ENCODE measurements at places on chromosomes 2 and 18.

GRCh38 chr2:11123001-11123809 is 32.1 kb upstream of the SLC66A3 start:
- no peak for DNase-seq

- DNase-seq, result no peak
Measured at GRCh38 chr18:63259567-63260379, 59.8 kb downstream of the BCL2 start.

DNA sequence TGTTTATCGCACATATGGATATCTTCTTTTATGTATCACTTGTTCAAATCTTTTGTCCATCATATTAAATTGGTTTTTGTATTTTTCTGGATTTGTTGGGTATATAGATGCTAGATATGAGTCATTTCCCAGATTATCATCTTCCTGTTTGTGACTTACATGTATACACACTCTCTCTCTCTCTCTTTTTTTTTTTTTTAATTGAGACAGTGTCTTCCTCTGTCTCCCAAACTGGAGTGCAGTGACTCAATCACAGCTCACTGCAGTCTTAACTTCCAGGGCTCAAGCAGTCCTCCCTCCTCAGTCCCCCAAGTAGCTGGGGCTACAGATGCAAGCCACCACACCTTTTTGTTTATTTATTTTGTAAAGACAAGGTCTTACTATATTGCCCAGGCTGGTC is 43.8 kb downstream of the XIRP2 start:
- no peak for DNase-seq

DNA sequence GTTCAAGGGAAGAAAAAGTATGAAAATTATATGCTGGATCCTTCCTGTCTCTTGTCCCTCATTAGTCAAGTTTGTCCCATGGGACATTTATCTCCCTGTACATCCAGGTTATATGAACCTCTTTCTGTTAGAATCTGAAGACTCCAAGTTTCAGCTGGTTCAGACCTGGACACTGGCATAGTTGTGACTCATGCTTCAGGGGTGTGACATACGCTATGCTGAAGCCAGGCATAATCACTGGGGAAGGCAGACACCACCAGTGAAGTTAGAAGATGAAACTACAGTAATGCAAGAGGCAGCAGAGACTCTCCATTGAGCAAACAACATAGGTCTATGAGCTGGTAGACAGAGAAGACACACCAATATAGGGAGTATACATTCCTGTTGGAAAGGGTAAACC is 269.7 kb upstream of the SLC8A1 start:
- no peak for DNase-seq

GRCh38 chr2:223909001-223909741 is 36.0 kb downstream of the WDFY1 start:
- DNase-seq, result no peak

GRCh38 chr18:75064513-75064905 is 144.4 kb downstream of the PTGR3 start:
- no peak for DNase-seq

GRCh38 chr2:233468047-233468740 is 98.4 kb downstream of the USP40 start:
- no peak for DNase-seq

GRCh38 chr2:33145459-33145858 is 198.7 kb downstream of the LTBP1 start:
- DNase-seq, result no peak

DNA sequence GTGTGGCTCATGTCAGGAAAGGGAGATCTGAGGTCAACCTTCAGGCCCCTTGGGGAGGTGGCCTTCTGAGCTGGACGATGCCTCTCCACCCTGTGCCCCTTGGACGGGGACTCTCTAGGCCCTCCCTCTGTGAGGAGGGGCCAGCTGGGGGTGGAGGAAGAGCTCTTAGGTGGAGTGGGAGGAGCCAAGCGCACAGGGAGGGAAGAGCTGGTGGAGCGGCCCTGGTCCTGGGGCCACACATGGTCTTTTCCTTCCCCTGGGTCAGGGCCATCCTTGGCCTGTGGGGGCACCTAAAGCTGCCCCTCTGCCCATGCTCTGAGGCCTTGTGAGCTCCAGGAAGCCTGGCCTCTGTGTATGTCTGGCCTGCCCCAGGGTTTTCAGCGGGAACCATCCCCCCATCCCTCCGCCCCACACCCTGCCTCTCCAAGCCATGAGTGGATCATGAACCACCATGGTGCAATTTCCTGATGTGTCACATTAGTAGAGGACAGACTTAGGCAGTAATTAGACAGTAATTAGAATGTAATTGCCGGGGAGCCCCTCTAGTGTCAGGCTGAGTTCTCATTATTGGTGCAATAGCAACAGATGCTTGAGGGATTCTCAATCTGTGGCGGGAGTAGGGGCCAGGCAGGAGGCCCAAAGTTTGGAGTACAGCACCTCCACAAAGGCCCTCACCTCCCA is 63.0 kb downstream of the GLI2 start:
- DNase-seq, result no peak

DNA sequence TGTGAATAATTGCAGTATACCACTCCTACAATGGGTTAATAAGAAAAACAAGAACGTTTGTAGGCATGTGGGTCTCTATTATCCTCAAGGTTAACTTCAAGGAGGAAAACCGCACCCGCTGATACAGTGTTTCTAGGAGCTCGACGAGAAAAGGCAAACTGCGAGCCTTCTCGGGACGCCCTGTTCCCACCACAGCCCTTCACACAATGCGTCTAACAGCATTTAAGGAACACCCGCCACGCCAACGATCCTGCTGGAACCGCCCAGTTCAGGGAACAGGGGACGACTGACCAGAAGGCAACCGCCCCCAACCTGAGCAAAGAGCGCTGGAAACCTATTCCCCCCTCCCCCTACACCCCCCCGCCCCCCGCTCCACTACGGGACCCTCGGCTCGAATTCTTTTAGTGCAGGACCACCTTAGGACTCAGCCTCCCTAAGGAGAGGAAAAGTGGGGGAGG is 710 bp upstream of the TMSB10 start:
- peak; percentile 46 for DNase-seq

DNA sequence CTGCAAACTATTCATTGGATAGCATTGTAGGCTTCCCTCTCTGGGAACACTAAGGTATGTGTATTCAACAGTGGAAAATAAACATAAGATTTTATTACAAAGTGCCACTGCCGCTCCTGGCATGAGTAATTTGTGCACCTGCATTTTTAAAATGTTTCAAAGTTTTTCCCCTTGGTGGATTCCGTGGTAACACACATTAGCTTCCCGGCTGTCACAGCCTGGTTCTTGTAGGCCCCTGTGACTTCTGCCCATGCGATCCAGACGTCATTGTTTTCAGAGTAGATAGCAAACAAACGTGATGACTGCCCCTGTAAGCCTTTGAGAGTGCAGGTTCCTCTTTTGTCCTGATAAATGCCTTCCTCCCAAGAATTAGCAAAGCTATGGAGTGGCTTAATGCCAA is 421.0 kb downstream of the ZNF521 start:
- no peak for DNase-seq

DNA sequence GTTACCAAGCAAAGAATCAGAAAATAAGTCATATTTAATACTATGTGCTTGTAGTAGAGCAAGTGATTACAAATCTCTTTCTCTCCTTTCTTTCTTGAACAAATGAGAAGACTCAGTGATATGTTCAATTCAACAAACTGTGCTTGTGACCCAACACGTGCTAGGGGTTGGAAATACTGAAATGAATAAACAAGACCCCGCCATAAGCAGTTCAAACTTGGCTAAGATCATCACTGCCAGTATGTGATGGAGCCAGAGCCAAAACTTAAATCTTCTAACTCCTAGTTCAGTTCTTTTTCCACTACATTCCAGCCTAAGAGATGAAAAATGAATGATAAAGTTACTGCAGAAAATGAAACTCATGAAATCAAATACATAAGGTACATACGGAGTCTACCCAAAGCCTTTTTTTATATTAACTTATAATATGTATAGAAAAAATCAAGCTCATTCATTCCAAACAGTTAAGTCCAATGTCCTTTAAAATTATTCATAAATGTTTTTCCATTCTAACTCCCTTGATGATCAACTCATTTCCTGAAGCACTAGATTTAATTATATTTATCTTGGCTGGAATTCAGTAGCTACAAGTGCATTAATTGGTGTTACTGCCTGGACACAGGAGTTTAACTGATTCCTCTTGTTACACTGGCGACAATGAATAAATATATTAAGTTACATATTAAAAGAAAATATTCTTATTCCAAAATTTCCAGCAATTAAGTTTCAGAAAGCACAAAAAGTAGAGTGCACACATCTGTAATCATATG is 36.0 kb downstream of the GALNT3 start:
- DNase-seq, result no peak

Measured in activated CD4-positive, alpha-beta T cell treated with anti-CD3 and anti-CD28 coated beads, Interleukin-2, Interleukin-6, amounts not matched to agents 100 ng/mL and 50 ng/mL, durations not matched to agents 16 hours and 8 hours (primary cell).